Naive B cell (primary cell): ENCODE measurements at places on chromosomes 7 and 10. TPM values are rescaled to one million over a fixed set of nuclear protein-coding genes. Genes with fewer than 3 reads are reported as not detected.

DNA sequence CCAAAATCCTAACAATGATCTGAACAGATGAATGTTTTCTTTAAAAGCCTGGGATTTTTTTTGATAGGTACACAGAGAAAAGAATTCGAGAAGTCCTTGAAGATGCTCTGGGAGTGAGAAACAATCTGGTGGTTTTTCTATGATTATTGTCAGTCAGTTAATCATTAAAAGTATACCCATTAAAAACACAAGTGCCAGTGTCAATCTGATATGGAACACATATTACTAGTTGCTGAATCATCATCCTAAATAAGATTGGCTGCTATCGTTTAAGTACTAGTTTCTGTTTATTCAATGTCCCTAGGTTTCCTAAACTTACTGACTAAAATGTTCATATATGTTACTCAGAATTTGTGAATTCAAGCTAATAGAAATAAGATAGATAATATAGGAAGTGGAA lies 16.1 kb downstream of the COL28A1 start:
- no peak overlapping the region for H3K4me3 ChIP-seq
- H3K27ac ChIP-seq = no peak overlapping the region
- H3K27me3 ChIP-seq = no peaks in the 10 kb centered on the region
- H3K4me1 ChIP-seq = no peaks in the 10 kb centered on the region

DNA sequence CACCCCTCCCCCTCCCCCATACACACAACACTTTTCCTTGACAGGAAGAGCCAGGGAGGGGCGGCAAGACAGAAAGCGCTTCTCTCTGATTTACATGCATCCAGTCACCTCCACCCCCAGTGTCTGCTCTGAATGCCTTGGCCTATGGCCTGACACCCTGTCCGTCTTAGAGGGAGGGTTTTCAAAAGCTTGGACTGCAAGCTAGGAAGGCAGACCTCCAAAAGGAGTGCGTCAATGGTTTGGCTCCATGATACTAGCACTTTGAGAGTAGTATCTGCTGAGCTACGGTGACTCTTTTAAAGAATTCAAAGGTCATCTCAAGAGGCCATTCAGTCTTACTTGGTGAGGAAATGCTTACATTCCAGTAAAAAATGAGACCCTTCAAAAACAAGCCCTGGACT lies 20.3 kb upstream of the PAX2 start:
- H3K27me3 ChIP-seq = peaks cover 81% of the 10 kb centered on the region
- H3K36me3 ChIP-seq = no peaks in the 10 kb centered on the region
- no peak for DNase-seq
- H3K27ac ChIP-seq = no peak overlapping the region
- H3K4me3 ChIP-seq = no peak overlapping the region

The SUN3 gene
- not detected for polyA plus RNA-seq

GRCh38 chr7:123440101-123440548 lies 94.3 kb downstream of the IQUB start:
- H3K27ac ChIP-seq = no peak overlapping the region
- no peaks in the 10 kb centered on the region for H3K36me3 ChIP-seq
- no peaks in the 10 kb centered on the region for H3K27me3 ChIP-seq
- no peak for DNase-seq

- H3K4me3 ChIP-seq = peak overlapping the region; percentile 93
- H3K4me1 ChIP-seq = peaks cover 71% of the 10 kb centered on the region
- peak; percentile 15 for DNase-seq
These were observed 72.4 kb upstream of the LRRC4 start for GRCh38 chr7:128103498-128104107.

DNA sequence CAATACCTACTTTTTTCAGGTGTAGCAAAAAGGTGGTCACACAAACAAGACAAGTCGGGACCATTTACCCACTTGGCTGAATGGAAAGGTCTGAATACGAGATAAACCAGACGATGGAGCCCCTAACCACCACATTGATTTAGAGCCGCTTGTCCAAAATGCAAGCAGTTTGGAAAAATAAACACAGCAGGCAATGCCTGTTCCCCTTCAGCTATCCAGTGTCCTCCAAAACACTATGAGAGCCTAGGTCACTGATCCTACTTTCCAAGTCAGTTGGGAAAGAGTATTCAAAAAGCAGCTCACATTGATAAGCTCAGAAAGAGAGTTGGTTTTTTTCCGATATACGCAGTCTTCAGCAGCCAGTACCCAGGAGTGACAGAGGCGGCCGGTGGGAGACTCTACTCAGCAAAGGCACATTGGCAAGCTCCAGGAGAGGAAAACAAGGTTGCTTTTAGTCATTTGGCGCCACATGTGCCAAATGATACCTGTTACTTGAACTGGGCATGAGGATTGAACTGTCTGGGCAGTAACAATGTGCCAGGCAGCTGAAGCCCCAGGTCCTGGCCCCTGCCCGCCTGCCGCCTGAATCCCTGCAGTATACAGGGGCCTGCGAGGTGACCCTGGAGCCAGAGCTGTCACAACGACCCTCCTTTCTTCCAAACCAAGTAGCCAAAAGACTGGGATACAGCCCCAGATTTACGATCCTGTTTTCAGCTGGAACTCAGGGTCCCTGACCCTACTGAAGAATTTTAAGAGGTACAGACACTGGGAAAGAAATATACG lies 109.8 kb downstream of the PIP4K2A start:
- H3K27me3 ChIP-seq = no peaks in the 10 kb centered on the region
- H3K36me3 ChIP-seq = peaks cover 9% of the 10 kb centered on the region
- peak overlapping the region; percentile 95 for H3K27ac ChIP-seq
- H3K4me3 ChIP-seq = peak overlapping the region; percentile 86

DNA sequence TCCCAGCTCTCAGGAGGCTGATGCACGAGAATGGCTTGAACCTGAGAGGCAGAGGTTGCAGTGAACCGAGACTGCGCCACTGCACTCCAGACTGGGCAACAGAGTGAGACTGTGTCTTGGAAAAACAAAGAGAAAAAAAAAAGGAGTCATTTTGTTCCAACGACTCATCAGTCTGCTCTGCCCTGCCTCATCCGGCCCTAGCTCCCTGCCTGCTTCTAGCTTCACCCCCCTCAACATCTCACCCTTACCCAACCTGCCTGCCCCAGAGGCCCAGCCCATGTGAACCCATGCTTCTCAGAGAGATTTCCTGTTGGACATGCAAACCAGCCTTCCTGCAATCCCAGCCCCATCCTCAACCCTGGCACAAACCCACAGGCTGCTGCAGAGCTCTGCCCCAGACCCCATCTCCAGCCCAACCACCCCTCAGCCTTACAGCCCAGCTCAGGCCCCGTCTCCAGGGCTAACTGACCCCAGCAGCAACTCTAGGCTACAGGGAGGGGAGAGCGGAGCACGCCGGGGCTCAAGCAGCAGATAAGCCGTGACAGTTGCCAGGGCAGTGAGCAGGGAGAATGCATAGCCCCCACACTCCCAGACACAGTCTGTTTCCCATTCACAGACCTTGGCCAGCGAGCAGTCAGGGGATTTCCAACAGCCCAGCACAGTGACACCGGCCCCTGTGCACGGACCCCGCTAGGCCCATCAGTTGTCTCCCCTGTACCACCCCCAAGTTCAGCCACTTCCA lies 86.0 kb upstream of the KCTD7 start:
- DNase-seq = no peak
- no peak overlapping the region for H3K27ac ChIP-seq
- peaks cover 2% of the 10 kb centered on the region for H3K4me1 ChIP-seq
- H3K36me3 ChIP-seq = no peaks in the 10 kb centered on the region
- no peak overlapping the region for H3K4me3 ChIP-seq

DNA sequence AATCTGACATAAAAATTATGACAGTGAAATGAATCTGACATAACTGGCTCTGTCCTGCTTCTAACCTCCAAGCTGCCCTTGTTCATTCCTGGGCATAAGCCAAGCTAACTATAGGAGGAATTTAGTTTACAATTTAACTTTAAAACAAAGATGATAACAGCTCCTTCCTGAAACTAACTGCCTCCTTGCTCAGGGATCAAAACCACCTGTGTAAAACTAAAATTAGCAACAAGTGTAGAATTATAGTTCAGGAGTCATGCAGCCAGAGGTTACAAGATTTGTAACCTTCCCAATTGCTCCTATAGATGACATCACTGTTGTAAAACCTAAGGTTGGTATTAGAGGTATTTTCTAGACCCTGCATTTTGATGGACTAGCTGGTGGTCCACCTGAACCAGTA lies 256.4 kb upstream of the POM121L12 start:
- H3K4me3 ChIP-seq = no peak overlapping the region
- DNase-seq = no peak
- no peak overlapping the region for H3K27ac ChIP-seq
- no peaks in the 10 kb centered on the region for H3K27me3 ChIP-seq

The DPYSL4 gene
- polyA plus RNA-seq = not detected

GRCh38 chr7:24434972-24435371 lies 138.3 kb upstream of the PALS2 start:
- H3K27me3 ChIP-seq = no peaks in the 10 kb centered on the region
- DNase-seq = no peak
- H3K36me3 ChIP-seq = no peaks in the 10 kb centered on the region
- H3K4me3 ChIP-seq = no peak overlapping the region
- no peaks in the 10 kb centered on the region for H3K4me1 ChIP-seq

The BAMBI gene
- polyA plus RNA-seq = 0.15 TPM

DNA sequence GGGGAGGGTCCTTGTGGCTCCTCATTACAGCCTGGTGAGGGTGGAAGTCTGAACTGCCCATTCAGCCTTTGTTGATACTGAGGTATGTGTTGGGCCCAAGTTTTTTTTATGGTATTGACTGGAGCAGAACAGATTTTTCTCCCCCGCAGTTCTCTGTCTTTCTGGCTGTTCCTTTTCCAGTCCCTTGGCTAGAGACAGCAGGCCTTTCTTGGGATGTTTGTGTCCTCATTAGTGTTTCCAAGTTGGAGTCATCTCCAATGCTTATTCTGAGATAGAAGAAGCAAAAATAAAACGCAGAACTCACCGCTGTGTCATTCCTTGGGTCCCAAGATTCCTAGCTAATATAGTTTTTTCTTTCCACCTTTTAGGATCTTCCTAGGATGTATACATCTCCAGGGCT lies 193.3 kb downstream of the RAMP3 start:
- no peaks in the 10 kb centered on the region for H3K4me1 ChIP-seq
- H3K36me3 ChIP-seq = no peaks in the 10 kb centered on the region
- H3K27me3 ChIP-seq = peaks cover 35% of the 10 kb centered on the region
- no peak for DNase-seq

The CDC14C gene
- polyA plus RNA-seq = not detected

- no peaks in the 10 kb centered on the region for H3K27me3 ChIP-seq
- H3K27ac ChIP-seq = no peak overlapping the region
- no peak for DNase-seq
- H3K36me3 ChIP-seq = no peaks in the 10 kb centered on the region
These were observed 650.3 kb downstream of the PHTF2 start for GRCh38 chr7:78448911-78449310.

The FAM25G gene
- not detected for polyA plus RNA-seq

DNA sequence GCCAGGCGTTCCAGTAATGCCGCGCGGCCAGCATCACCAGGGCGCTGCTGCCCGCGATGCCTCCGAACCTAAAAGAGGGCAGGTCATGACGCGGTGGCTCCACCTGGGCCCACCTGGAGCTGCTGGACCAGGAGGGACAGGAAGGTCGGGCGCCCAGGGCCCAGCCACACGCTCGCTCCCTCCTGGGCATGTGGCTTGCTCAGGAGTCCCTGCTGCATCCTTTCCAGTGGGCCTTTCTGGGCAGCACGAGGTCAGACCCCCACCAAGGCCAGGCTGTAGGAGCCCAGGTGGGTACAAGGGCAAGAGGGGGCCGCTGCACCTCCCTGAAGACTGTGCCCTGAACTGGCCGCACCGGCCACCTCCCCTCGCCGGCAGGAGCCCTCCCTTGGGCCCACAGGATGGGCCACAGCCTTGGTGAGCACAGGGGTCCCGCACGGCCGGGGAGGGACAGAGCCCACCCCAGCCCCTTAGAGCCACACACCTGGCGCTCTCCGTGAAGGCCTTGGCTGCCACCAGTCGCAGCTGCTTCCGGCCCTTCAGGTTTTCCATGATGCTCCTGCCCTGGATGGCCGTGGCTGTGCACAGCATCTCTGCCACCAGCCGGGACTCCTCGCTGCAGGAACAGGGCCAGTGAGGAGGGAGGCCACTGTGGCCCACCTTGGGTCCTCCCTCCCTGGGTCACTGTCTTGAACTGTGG lies 43.2 kb downstream of the CFAP46 start:
- no peaks in the 10 kb centered on the region for H3K4me1 ChIP-seq
- no peaks in the 10 kb centered on the region for H3K36me3 ChIP-seq
- H3K4me3 ChIP-seq = no peak overlapping the region

DNA sequence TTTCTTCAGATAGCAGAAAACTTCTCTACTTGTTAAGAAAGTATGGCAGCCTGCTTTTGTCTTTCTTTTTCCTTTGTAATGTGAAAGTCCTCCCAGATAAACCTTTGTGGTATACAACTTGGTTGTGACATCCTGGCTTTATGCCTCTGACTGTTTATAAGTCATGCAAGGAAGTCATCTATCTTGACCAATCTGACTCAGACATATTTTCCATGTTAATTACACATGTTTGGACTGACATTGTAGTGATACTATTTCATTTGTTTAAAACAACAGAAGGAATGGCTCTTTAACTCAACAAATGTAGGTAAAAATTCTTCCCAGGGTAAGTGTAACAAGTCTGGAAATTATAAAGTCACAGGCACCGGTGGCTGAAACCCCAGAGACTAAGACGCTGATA lies 341.6 kb upstream of the MEOX2 start:
- no peaks in the 10 kb centered on the region for H3K27me3 ChIP-seq
- no peaks in the 10 kb centered on the region for H3K36me3 ChIP-seq
- H3K27ac ChIP-seq = no peak overlapping the region
- no peak overlapping the region for H3K4me3 ChIP-seq
- DNase-seq = no peak

The CALML5 gene
- not detected for polyA plus RNA-seq

DNA sequence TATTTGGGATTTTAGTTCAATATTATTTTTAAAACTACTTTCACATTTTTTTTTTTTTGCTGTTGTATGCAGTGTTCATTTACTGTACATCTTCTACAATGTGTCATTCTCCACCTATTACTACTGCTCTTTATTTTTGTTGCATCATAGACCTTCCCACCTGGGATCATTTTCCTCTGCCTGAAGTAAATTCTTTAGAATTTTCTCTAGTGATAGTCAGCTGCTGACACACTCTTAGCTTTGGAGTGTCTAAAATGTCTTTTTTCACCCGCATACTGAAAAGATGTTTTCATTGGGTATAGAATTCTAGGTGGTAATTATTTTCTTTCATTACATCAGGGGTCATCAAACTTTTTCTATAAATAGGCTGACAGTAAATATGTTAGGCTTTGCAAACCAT lies 30.5 kb downstream of the CFAP43 start:
- no peaks in the 10 kb centered on the region for H3K36me3 ChIP-seq
- H3K27me3 ChIP-seq = peaks cover 7% of the 10 kb centered on the region
- no peak for DNase-seq

GRCh38 chr7:29839302-29839701 lies 33.0 kb downstream of the WIPF3 start:
- DNase-seq = no peak
- H3K4me3 ChIP-seq = no peak overlapping the region
- no peak overlapping the region for H3K27ac ChIP-seq
- H3K36me3 ChIP-seq = no peaks in the 10 kb centered on the region
- no peaks in the 10 kb centered on the region for H3K4me1 ChIP-seq
- peaks cover 18% of the 10 kb centered on the region for H3K27me3 ChIP-seq

GRCh38 chr7:116809636-116810266 lies 52.6 kb upstream of the CAPZA2 start:
- DNase-seq = peak; percentile 40
- H3K36me3 ChIP-seq = no peaks in the 10 kb centered on the region
- H3K4me3 ChIP-seq = no peak overlapping the region
- H3K27me3 ChIP-seq = peaks cover 15% of the 10 kb centered on the region
- no peak overlapping the region for H3K27ac ChIP-seq
